ENCODE measurements at places on chromosomes 11 and 22.

- peak; percentile 60 for DNase-seq
Measured at GRCh38 chr11:119666463-119667131, 62.4 kb downstream of the NECTIN1 start.

- no peak for DNase-seq
Measured at GRCh38 chr11:115497303-115497702, 6.9 kb downstream of the CADM1 start.

- peak; percentile 22 for DNase-seq
Measured at GRCh38 chr22:23786261-23786710, 480 bp upstream of the SMARCB1 start.

- no peak for DNase-seq
Measured at GRCh38 chr11:112902361-112903011, 58.7 kb upstream of the NCAM1 start.

DNA sequence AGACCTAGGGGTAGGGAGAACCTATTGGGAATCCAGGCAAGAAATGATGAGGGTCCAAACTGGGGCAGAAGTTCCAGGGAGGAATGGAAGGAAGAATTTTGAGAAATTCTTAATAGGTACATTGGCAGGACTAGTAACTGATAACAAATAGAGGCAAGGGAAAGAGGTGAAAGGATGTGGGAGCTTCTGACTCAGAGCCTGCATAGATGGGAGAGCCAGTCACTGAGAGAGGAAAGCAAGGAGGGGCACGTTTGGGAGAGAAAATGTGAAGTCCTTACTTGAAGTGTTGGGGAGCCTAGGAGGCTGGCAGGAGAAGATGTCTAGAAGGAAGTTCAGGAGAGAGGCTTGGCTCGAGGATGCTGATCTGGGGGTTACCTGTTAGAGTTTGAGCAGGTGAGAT lies 104.6 kb upstream of the NCAM1 start:
- no peak for DNase-seq

- DNase-seq, result no peak
Measured at GRCh38 chr11:121435132-121435531, 17.0 kb upstream of the SORL1 start.

DNA sequence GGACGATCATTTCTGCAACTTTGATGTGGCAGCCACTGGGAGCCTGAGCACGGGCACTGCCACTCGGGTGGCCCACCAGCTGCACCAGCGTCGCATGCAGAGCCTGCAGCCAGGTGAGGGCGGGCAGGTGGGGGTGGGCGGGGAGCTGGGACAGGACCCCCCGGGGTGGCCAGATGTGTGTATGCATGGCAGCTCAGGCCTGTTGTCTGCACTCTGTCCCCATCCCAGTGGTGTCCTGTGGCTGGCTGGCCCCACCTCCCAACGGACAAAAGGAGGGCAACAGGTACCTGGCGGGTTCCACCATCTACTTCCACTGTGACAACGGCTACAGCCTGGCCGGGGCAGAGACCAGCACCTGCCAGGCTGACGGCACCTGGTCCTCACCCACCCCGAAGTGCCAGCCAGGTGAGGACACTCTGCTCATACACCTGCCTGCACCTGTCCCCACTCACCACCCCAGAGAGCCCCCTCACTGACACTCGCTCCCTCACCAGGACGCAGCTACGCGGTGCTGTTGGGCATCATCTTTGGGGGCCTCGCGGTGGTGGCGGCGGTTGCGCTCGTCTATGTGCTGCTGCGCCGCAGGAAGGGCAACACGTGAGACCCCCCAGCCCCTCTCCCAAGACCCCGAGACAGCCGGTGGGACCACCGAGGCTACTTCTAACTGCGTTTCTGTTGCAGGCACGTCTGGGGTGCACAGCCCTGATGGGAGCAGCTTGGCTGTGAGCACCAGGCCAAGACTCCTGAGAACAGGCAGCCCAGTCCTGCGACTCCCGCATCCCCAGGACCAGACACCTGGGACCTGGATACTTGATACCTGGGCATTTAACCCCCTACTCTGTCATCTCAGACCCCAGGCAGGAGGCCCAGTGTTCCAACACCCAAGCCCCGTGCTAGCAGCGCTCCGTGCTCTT lies 6.7 kb downstream of the SUSD2 start:
- no peak for DNase-seq

DNA sequence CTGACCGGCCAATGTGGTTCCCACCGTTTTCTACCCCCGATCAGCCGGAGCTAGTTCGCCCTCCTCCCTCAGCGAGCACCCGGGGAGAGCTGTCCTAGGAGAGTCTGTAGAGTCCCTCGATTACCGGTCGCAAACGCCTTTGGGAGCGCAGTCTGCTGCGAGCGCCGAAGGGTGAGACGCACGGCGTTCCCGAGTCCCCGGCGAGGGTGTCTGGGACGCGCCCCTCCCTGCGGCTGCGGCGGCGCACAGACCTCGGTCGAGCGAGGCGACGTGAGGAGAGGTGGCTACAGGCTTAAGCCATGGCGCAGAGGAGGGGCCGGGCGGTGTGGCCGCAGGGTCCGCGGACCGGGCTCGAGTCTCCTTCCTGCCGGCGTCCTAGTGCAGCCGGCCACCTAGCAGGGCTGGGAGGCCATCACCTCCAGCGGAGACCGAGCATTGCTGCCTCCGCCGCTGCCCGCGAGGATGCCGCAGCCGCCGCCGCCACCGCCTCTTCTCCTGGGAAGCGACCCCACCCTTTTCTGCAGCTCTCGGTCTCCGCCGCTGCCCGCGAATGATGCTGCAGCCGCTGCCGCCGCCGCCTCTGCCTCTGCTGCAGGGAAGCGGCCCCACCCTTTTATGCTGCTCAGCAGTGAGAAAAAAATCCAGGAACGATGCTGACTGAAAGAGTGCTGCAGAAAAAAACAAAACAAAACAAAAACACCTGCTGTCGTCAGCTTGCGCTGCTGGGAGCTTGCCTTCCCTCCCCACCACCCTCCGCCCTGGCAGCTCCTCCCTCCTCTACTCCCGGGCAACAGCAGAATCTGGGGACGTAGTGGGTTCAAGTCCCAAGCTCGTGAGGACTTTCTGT lies at the start of gene MAP6:
Gene MAP6 (minus strand): TSS at position 588 of the 847 bp plus-strand sequence. CDS start 669 bp downstream, outside the sequence.
- no peak for DNase-seq

- DNase-seq, result peak; percentile 41
Measured at GRCh38 chr11:27282806-27283205, 80.2 kb downstream of the CCDC34 start.

- no peak for DNase-seq
Measured at GRCh38 chr22:33565580-33565995, 354.7 kb downstream of the LARGE1 start.

DNA sequence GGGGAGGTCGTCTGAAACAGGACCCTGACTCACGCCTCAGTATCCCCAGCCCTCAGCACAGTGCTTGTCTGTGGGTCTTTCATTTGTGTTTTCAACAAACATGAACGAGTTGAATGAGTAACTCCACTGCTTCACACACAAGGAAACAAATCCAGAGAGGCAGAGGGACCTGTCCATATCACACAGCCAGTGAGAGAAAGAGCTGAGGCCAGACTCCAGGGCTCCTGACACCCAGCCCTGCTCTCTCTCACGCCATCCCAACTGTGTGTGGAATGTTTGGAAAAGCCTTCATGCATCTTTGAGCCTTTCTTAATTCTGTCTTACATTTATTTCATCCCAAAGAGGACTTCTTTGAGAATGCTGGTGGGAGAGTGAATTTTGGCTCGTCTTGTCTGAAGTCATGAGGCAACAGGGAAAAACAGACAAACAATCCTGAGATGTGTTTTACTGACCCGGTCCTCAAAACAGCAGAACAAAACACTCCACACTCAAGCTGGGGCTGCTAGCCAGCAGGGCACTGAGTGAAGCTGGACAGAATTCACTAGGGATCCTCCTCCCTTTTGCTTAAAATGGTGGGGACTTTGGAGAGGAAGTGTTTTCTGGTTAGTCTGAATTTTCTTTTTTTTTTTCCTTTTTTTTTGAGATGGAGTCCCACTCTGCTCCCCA lies 19.7 kb upstream of the ALG8 start:
- DNase-seq, result no peak

DNA sequence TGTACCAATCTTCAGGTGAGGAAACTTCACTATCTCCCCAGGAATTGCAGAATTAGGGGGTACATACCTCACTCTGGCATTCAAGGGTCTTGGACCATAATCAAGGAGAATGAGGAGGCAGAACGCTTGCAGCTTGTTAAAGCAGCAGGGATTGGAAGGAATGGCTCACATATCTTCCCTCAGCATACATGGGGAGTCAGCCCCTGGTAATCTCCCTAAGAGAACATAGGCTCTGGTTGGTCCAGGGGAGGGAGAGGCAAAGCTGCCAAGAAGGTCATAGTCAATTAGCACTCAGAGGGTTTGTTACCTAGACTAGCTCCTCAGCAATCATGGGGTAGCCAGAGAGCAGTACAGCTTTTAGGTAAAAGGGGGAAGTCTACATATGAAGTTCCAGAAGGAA lies 256.8 kb downstream of the INSC start:
- DNase-seq, result no peak

GRCh38 chr22:38021206-38021605 lies 36.0 kb upstream of the PICK1 start:
- DNase-seq, result no peak

DNA sequence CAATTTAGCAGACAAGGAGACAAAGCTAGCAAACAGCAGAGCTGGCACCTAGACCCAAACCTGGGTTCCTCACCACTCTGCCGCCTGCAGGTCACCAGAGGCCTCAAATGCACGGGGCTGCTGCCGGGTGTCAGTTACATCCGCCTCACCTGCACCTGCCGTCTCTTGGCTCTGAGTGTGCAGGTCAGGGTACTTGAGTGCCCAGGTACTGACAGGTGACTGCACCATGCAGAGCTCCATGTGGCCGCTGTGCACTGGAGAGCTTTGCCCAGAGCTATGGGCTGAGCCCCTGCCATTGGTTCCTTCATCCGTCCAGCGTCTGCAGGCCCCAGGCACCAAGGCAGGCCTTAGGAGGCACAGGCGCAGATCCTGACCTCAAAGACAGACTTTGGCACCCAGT lies 35.0 kb downstream of the PDGFB start:
- no peak for DNase-seq

DNA sequence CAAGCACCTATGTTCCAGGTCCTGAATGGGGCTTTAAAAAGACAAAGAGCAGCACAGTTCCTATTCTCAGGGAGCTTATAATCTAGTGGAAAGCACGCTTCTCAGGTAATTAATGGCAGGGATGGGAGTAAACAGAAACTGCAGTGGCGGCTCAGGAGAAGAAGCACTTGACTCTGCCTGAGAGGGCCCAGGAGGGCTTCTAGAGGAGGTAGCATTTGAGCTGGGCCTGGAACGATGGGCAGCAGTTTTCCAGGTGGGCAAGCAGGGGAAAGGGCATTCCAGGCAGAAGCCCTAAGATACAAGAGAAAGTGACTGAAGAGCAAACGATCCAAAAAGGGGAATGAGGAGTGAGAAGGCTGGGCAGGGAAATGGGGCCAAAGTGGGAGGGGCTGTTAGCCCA lies 37.1 kb upstream of the CHST1 start:
- no peak for DNase-seq

GRCh38 chr11:129854232-129854805 lies 38.7 kb downstream of the TMEM45B start:
- DNase-seq, result no peak

DNA sequence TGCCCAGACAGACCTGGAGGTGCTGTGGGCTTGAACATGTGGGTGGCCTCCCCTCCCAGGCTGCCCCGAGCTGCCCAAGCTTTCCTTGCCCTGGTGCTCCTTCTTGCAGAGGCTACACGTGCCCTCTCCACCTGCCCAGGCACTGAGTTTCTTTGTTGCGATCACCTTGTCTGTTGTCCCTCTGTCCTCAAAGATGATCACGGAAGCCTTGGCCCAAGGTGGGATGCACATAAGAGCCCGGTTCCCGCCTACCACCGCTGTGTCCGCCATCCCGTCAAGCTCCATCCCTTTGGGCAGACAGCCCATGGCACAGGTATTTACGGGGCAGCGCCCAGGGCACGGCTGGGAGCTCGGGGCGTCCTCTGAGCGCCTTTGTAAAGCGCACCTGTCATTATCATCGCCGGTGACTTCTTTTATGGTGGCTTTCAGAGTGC lies 67.5 kb downstream of the MED15 start:
- DNase-seq, result no peak

DNA sequence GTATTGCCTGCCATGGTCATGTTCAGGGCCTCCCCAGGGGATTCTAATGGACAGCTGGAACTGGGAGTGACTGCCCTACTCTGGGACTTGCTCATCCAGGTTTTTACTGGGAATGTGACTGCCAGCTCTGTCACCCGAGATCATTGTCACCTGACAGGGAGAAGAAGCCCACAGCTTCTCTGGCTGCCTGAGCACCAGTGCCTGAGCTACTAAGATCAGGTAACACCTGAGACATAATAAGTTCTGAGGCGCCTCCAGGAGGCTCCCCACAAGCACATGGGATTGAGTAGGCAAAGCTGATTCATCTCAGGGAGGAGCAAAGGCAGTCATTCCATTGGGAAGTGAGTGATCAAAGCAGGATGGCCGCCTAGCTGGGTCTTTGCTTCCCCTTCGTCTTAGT lies 84.2 kb upstream of the GALNT18 start:
- DNase-seq, result no peak

GRCh38 chr11:409600-410483 lies 5.0 kb downstream of the SIGIRR start:
- DNase-seq, result no peak

DNA sequence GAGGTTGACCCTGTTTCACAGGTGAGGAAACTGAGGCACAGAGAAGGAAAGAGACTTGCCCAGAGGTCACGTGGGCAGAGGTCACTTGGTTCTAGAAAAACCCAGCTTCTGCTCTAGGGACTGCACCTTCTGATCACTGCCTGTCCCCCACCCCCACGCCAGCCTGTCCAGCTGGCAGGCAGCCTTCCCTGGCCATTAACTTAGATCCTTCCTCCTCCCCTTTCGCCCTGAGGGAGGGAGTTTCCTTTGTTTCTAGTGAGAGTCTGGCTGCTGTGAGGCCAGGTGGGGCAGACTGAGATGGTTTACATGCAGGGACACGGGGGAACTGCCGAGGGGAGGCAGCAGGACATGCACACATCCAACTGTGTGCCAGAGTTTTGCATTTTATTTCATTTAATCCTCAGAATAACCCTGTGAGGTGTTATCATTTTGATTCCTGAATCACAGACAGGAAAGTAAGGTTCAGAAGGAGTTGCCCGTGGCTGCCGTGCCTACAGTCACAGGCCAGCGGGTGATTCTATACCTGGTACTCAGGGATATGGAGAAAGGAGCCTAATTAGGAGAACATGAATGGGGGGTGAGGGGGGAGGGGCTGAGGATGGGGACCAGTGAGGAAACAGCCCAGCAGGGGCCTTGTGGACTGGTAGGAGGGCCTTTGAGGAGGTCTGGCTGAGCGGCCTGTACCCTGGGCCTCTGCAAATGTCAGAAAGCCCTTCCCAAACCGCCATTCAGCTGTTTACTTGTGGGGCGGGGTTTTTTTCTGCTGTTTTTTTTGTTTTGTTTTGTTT lies 3.4 kb downstream of the FAM83F start:
- DNase-seq, result no peak

- DNase-seq, result no peak
Measured at GRCh38 chr22:37232140-37232998, 11.7 kb downstream of the RAC2 start.

Measured in AG10803 (cell line).